ENCODE measurements at places on chromosomes 1 and 21.

DNA sequence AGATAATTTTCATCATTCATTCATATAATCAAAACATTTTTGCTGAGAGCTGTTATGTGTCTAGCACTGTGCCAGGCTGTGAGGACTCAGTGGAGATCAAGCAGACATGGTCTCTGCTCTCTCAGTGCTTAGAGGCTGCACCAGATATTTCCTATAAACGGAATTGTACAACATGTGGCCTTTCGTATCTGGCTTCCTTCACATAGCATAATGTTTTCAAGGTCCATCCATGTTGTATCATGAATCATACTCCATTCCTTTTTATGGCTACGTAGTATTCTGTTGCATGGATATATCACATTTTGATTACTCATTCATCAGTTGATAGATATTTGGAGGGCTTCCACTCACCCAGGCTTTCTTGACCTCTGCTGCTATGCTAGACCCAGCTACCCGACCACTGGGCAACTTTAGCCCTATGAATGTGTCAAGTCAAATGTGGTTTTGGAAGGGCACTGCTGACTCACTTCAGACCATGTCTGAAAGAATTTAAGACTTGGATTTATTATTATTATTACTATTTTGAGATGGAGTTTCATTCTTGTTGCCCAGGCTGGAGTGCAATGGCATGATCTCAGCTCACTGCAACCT is 18.5 kb downstream of the NCF2 start:
- no peak for DNase-seq

GRCh38 chr21:46185716-46186115 is 1.5 kb upstream of the SPATC1L start:
- no peak for DNase-seq

DNA sequence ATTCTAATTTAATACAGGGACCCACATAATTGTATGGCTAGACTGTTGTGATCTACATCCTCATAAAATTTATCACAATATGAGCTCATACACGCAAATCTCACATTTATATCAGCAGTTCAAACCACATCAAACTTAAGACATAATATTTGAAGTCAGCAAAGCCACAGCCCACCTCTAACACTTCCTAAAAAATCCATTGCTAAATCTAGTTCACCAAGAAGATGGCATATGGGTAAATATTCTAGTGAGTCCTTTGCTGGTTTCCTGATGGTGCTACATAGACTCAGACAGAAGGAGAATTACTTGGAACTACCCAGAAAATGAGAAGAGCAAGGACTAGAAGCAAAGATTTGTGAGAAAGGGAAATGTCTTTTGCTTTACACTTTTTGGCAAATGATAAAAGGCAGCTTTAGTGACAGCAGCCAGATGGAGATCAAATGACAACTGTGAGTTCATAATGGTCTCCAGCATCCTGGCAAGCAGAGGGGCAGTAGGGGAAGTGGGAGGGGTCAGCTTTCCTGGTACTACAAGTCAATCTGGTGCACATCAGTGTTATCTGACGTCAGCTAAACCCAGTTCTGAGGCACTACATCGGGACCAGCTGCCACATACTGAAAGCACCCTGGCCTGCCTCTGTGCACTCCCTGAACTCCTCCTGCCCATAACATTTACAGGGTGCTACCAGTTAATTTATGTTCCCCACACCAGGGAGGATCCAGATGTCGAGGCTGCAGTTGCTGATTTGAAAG is 10.6 kb upstream of the GADD45A start:
- no peak for DNase-seq

GRCh38 chr1:56137521-56138505 is 441.6 kb downstream of the PLPP3 start:
- DNase-seq = no peak

DNA sequence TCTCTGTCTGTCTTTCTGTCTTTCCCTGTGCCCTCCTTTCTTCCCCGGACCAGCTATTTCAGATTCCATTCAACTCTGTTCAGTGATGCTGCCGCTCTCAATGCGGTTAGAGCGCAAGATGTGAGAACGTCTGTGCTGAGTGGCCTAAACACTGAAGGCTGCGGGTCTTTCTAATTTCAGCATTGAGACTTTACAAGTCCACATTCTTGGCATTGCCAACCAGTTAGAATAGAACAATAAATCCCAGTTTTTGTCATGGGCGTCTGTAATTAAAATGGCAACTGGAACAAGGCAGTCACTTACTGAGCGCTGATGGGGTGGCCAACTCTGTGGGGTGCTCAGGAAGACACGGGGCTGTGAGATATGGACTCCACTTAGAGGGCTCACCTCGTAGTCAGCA is 112.8 kb downstream of the DHRS3 start:
- no peak for DNase-seq

- DNase-seq = no peak
Measured at GRCh38 chr1:180542113-180542837, 16.5 kb upstream of the OVAAL start.

- DNase-seq = no peak
Measured at GRCh38 chr1:103327054-103327719, 198.3 kb upstream of the RNPC3 start.

GRCh38 chr1:32091591-32091990 is 16.3 kb upstream of the KPNA6 start:
- DNase-seq = no peak

- DNase-seq = no peak
Measured at GRCh38 chr1:72892461-72892860, 610.1 kb upstream of the NEGR1 start.

DNA sequence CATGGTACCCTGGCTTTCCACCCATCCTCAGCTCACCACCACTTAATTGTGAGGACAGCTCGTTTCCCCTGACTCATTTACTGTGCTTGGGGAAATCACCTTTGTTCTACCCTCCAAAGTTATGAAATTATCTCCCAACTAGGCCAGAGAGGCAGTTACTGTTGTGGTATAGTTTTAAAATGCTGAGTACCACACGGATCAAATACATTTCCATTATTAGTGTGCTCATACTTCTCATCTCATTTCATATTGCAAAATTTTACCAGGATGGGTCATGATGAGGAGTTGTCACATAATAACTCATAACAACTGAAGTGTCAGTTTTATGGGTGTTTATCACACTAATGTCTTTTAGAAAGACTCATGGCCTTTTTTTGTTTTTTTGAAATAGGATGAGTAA is 9.2 kb upstream of the OR2B11 start:
- no peak for DNase-seq

DNA sequence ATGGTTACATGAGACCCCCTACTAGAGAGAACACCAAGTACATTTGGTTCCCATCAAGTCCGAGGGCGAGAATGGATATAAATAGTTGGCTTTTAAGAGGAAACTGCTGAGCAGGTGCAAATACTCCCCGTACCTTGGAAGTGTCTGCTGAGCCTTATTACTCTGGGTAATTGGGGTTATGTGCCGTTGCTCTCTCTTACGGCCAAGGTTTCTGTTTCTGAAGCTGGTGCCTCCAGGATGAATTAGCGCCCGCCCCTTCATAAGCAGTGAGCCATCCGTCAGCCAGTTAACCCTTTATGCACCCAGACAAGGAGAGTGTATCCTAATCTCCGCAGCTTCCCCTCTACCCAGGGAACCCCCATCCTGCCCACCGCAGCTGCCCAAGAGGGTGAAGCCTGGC is 90.4 kb upstream of the AJAP1 start:
- no peak for DNase-seq

DNA sequence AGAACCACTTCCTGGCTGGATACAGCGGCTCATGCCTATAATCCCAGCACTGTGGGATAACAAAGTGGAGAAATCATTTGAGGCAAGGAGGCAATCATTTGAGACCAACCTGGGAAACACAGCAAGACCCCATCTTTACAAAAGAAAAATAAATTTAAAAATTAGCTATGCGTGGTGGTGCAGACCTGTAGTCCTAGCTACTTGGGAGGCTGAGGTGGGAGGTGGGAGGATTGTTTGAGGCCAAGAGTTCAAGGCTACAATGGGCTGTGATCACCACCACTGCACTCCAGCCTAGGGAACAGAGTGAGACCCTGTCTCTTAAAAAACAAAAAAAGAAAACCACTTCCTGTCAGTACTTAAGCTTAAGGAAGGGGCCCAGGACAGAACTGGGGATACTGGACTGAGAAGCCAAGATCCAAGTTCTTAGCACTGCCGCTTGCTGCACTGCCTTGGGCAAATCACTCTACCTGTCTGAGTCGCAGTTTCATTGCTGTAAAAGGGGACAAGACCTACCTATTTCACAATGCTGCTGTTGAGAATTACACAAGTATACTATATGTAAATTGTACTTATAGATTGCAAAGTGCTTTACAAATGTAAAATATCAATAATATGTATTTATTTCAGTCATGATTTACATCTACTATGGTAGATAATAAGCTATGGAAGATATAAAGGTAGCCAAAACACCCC is 154.9 kb downstream of the RERE start:
- DNase-seq = no peak

DNA sequence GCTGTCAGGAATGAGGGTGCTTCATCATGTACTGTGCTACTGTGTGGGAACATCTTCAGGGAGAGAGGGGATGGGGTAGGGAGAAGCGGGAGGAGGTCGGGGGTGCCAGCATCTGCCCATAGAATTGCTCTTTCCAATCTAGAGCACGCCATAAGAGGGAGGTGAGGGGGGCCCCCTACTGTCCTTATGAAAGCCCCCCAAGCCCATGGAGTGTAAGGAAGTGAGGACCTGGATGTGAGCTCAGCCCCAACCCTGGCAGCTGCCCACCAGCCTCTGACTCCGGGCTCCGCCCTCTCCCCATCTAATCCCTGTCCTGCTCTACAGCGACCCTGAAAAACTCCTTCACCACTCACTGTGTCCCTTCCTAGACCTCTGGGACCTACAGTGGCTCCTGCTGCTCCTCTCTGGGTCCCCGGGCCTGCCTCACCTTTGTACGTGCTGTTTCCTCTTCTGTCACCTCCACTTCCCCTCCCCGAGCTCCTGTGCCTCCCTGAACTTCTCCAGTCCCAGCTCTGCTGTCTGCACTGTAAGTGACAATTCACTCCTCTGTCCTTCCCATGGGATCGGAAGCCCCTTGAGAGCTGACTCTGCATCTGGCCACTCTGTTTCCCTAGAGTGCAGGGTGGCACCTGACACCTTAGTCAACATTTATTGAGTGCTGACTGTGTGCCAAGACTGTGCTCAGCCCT is 269.4 kb downstream of the PTPRU start:
- no peak for DNase-seq

GRCh38 chr1:45306319-45306718 is 20.4 kb upstream of the HPDL start:
- DNase-seq = no peak

DNA sequence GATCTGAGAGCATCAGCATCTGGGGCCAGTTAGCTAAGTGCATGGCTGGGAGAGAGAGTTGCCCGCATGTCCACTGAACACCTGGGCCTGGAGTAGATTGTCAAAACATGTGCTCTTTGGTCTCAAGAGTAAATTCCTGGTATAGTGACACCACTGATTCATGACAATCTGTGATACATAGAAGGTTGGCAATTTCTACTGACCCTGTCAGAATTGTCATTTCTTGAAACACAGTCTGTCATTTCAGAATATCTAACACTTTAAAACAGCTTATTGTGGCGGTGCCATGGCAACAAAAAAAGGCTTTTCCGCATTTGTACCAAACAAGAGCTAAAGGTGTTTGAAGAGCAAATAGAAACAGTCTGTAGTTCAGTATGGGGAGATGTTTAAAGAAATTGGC is 186.4 kb upstream of the FAM78B start:
- no peak for DNase-seq

GRCh38 chr21:34946916-34947534 is 102.1 kb downstream of the RUNX1 start:
- no peak for DNase-seq

- DNase-seq = no peak
Measured at GRCh38 chr1:2606396-2606880, 19.9 kb downstream of the PRXL2B start.

- DNase-seq = no peak
Measured at GRCh38 chr1:44783697-44784093, 4.3 kb downstream of the BEST4 start.

DNA sequence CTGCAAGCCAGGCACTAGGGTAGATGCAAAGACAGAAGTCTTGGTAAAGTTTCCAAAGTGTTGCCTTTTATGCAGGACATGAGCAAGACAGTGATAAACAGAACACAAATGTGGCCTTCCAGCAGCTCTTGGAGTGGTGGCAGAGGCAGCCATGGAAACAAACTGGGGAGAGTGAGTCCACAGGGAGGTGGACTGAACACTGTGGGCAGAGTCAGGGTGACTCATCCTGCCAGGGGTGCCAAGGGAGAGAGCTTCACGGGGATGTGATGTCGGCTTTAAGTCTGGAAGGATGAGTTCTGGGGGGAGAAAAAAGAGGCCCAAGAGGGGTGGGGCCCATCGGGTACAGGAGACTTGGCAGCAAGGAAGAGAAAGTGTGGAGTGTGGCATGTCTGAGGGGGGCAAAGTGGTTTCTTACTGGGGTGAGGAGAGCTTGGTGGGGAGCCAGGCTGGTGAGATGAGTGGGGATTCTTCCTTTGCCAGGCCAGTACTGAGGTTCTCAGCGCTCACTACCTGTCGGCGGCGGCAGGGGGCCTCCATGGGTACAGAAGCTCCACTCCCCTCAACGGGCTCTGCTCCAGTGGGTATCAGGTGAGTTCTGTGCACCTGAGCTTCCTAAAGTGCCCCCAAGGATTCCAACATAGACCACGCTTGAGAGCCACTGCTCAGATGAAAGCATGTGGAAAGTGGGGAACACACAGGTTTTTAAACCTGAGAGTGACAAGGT is 41.8 kb downstream of the KIAA0040 start:
- no peak for DNase-seq

DNA sequence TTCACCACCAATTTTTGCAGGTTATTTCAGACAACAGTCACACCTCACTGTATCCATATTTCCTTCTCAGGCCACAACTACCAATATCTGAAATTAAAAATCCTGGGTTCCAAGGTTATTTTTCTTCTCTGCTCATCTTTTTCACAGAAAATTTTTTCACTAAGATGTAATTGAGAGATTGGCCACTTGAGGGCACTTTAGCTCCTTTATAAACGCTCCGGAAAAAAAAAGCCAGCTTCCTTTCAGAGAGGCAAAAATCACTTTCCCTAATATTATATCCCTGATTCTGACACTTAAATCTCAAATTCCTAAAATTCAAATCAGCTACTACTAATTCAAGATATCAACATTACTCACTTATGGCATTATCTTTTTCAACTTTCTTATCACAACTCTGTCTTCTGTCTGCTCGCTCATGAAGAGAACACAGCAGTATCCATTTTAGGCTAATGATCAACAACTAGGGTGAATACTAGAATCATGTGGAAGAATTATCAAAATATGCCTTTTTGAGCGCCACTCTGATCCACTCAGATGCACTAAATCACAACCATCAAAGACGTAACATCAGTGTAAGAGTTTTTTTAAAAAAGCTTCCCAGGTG is 101.4 kb upstream of the RGS1 start:
- DNase-seq = peak; percentile 42

All from LoVo (cell line).